Sciatic nerve (tissue), 2 donors: ENCODE measurements at places on chromosomes 2 and 18. TPM values are rescaled to one million over a fixed set of nuclear protein-coding genes. Genes with fewer than 3 reads are reported as not detected.

- no peak for DNase-seq
These were observed 232.3 kb upstream of the MYT1L start for GRCh38 chr2:2563309-2563860.

GRCh38 chr2:231348173-231348572, 47.3 kb upstream of the B3GNT7 start:
- DNase-seq = peak; percentile 4

MAP3K19 gene
- total RNA-seq = 0.09 TPM

CABYR gene
- total RNA-seq = 1.5 TPM

GRCh38 chr2:239735131-239735828, 289.9 kb downstream of the NDUFA10 start:
- no peak for DNase-seq

- DNase-seq = no peak
These were observed 475.8 kb downstream of the TXNL1 start for GRCh38 chr18:56162311-56163265.
